ENCODE measurements at places on chromosomes 4 and X.

- DNase-seq = no peak
These were observed 200.4 kb downstream of the DACH2 start for GRCh38 chrX:86348669-86349068.

- DNase-seq = no peak
These were observed 32.0 kb downstream of the ELF2 start for GRCh38 chr4:139144911-139145551.

DNA sequence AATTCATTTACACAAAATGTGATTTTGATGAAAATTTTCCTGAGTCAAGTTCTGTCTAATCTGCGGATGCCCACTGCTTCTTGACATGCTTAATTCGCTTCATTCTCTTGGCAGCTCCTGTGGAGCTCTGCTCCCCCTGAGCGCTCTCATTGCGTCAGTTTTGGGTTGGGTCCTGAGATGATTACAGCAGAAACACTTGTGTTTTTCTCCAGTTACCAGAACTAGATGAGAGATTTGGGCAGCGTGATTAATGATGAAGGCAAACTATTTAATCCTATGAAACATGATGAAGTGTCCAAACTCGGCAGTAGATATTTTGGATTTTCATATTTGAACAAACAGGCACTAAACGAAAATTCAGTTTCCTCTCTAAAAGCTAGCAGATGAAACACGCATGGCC is 4.2 kb upstream of the CXCL1 start:
- DNase-seq = no peak

- DNase-seq = no peak
These were observed 412.3 kb upstream of the CXorf51A start for GRCh38 chrX:147226801-147227200.

GRCh38 chrX:64792598-64793337 is 183.5 kb downstream of the ZC4H2 start:
- DNase-seq = no peak

DNA sequence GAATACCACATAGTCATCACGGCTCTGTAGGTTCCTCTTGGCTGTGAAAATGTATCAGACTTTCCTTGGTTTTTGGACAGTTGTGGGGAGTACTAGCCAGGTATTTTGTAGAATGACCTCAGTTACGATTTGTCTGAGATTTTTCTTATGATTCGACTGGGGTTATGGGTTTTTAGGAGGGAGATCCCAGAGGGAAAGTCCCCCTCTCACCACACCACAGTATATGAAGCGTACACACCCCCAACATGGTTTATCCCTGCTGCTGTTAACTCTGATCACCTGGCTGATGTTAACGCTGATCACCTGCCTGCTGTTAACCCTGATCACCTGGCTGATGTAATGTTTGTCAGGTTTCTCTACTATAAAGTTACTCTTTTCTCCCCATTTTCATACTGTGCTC is 72.6 kb downstream of the ANAPC4 start:
- no peak for DNase-seq

DNA sequence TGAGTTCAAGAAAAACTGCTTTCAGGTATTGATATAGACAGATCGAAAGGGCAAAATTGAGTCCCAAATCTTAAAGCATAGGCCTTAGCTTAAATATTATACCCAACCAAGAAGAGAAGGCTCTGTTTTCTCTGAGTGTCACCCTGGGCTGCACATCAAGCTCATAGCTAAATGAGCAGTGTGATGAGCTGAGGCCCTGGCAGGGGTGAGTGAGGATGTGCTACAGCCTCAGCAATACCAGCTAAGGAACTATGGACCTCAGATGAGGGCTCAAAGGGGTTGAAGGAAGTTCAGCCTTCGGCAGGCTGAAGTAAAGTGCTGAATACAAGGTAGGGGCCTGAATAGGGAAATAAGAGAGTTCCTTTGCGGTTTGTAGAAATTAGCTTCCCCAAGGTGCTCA is 79.3 kb downstream of the FAM114A1 start:
- no peak for DNase-seq

- peak; percentile 43 for DNase-seq
These were observed 30.2 kb upstream of the TSPAN5 start for GRCh38 chr4:98688411-98689290.

- no peak for DNase-seq
These were observed 965 bp downstream of the PPA2 start for GRCh38 chr4:105472871-105473323.

GRCh38 chr4:3531879-3532750 is at the start of gene LRPAP1:
LRPAP1 (minus strand) TSS chr4:3532422; CDS start chr4:3532412, 10 bp downstream.
- peak; percentile 60 for DNase-seq

DNA sequence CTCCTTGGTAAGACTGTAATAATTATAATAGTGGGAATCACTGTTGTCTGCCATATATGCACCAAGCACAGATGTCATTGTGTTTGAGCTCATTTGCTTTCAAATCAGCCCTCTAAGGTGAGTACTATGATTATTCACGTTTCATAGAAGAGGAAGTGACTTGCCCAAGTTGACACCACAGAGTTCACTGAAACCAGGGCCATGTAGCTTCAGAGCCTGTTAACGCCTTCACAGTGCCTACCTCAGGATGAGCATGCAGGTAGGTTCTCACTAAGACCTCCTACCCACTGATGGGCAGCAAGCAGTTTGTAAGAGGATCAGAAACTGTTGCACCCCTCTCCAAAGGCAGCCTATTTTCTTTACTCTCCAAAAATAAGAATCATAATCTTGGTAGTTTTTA is 27.4 kb downstream of the TMPRSS11A start:
- no peak for DNase-seq

- DNase-seq = no peak
These were observed 1961.5 kb upstream of the TENM3 start for GRCh38 chr4:180281724-180282123.

DNA sequence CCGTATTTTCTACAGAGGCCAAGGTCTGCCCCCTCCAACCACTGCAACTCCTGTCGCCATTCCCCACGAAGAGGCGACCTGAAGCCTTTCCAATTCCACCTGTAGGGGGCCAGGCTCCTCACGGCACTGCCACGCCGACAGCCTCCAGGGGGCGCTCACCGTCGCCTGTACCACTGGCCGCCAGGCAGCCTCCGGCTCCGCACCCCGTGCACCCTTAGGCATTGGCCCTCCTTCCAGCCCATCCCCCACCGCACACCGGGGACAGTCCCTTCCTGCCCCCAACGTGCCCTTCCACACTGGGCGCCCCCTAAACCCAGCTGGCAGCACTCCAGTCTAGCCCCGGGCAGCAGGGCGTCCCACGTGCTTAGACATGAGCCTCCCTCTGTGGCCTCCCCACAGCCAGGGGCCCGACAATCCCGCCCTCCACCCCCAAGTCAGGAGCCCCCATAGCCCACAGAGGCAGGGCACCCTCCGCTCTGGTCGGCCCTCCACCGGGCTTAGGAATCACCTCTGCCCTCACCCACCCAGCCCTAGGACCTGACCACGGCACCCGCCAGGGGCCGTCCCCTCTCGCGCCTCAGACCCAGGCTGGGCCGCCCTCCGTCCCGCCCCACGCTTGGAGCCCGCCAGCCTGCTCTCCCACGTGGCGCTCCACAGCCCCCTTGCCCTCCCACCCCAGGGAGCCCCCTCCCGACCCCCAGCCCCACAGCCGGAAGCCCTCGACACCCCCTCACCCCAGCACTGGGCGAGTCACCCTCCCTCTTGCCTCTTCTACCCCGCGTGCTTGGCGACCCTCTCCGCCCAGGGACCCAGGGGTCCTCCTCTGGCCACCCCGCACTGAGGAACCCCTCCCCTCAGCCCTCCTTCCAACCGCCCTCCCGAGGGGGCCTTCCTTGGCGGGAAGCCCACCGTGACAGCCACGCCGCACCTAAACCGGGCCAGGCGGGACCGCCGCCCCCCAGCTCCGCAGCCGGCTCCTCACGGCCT is 711 bp downstream of the PNMA6E start:
- no peak for DNase-seq

DNA sequence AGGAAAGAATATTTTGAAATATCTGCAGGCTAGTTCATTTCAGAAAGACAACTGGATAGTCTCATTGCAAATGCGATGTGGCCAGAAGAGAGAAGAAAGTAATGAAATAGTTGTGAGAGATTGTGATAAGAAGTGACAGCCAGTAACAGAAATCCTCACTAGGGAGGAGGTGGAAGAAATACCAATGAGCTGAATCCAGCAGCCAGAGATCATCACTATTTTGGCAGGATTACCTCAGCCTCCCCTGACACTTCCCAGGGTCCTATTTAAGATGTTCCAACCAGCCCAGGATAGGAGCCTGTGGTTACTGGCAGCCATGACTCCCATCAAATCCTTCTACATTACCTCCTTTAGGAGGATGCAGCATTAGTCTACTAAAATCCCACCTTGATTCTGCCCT is 76.7 kb upstream of the ARHGAP24 start:
- DNase-seq = no peak

GRCh38 chr4:8289151-8289750 is 19.7 kb downstream of the HTRA3 start:
- DNase-seq = no peak

DNA sequence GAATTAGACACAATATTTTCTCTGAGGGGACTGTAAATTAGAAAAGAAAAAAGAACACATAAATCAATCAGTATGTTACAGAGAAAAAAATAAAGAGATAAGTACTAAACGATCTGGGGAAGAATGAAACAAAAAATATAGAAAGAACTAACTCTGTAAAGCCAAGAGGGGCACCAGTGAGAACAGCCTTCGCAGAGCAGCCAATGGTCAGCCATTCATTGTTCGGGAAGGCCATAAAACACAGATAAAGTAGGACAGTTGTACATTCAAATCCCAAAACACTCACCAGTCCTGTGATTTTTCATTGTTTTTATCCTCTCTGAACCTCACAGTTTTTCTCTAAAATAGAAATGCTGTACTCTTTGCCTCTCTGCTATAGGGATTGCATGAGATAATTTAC is 127.9 kb downstream of the NEK1 start:
- DNase-seq = no peak

- no peak for DNase-seq
These were observed 43.5 kb upstream of the ZNF330 start for GRCh38 chr4:141177171-141177570.

GRCh38 chr4:125125276-125125675 is 189.5 kb upstream of the FAT4 start:
- no peak for DNase-seq

DNA sequence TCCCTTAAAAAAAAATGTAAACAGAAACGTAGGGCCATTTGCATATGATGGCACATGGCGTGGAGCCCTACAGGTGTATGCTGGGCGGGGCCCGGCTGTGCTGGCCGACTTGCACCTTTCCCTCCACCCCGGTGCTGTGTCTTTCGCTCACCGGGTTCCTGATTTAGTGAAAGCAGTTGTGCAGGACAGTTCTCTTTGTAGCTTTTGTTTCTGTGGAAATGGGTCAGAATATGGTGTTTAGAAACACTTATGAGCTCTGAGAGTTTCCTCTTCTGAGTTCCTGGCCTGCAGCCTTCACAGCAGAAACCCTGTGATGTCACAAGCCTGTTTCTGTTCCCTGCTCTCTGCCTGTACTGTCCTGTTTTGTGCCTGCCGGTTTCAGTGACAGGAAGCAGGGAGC is 22.5 kb upstream of the MSANTD1 start:
- DNase-seq = no peak

- no peak for DNase-seq
These were observed 16.9 kb downstream of the STAP1 start for GRCh38 chr4:67575232-67576058.

GRCh38 chr4:98539741-98540140 is 118.7 kb downstream of the TSPAN5 start:
- no peak for DNase-seq

DNA sequence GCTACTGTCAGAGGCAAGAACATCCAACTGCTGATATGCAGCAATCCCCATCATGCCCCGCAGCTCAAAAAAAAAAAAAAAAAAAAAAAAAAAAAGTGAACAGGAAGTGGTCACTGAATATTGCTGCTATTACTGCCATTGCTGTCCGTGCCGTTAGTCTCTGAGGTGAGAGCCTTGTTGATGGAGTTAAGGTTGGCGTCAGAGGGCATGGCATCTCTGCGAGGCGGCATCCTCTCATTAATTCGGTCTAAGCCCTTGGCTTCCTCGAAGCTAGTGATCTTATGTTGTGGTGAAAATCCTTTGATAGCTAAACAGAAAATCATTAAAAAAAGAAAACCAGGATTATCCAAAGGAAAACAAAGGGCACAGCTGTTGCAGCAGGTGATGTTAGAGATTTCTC is 321.6 kb downstream of the PPP3CA start:
- DNase-seq = no peak

GRCh38 chrX:46757593-46757992 is 1.3 kb downstream of the SLC9A7 start:
- DNase-seq = no peak

DNA sequence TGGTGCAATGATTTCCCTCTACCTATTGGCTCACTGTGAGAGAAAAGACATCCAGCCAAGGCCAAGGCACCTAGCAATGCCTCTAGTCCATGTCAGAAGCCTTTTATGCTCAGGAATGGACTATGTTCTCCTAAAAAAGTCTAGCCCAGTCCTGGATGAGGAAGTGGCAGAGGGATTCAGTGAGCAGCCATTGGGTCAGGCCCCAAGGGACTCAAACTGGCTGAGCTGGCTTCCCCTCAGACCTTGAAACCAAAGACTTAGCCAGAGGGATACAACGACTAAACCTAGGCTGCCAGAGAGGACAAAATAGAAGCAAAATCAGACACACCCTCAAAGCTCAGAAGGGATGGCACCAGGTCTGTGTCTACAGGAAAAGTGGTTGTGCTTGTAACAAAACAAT is 49.1 kb downstream of the ARHGEF9 start:
- DNase-seq = no peak

- DNase-seq = no peak
These were observed 138.2 kb upstream of the AADAT start for GRCh38 chr4:170227928-170228327.

DNA sequence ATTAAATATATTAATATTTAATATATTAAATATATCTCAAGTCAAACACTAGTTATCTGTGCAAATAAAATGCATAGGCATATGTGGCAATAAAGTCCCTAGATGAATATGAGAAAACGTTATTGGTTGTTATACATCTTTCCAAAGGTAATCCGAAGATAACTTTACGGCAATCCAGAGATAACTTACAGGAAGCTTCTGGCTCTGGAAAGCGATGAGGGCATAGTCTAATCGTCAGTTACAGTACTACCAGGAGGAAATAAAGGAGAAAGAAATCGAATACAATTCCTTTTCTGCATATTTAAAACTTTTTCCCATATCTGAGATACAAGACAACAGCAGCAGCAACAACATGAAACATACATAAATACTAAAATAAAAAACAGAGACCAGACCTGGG is 35.3 kb downstream of the CNOT6L start:
- DNase-seq = no peak

GRCh38 chr4:34309383-34309906 is 1934.9 kb downstream of the ARAP2 start:
- no peak for DNase-seq

DNA sequence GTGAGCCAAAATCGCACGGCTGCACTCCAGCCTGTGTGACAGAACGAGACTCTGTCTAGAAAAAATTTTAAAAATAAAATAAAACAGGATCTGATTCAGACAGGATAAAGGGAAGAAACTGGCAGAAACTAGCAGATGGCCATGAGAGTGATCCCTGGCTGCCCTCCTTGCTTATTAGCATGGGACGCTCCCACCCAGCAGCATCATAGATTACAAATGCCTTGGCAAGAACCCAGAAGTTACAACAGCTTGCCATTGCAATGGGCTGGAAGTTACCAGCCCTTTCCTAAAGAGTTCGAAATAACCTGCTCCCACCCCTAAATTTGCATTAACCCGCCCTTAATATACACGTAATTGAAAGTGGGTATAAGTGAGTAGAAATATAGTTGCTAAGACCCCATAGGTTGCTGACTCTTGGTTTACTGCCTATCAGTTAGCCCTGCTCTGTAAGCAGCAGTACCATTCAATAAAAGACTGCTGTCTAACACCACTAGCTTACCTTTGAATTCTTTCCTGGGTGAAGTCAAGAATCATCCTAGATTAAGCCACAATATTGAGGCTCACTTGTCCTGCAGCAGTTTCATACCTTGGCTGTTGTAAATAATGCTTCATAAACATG is 9.1 kb upstream of the XAGE2 start:
- DNase-seq = no peak
